ENCODE measurements at places on chromosomes 11 and 22.

GRCh38 chr11:47553406-47553743 lies 443 bp upstream of the CELF1 start:
- DNase-seq, result peak; percentile 94

DNA sequence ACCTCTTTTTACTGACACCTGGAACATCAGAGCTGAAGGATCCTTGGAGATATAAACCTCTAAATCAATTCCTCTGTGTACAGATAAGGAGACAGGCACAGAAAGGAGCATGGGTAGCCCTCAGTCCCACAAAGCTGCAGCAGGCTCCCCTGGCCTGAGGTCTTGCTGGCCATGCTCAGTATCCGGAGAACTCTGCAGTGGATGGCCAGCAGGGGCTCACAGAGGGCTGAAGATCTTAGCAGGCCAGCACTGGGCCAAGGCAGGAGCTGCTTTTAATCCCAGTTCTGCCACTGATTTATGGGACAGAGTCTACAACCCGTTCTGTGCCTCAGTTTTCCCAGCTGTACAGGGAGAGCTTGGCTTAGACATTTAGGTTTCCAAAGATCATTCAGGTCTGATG lies 52.6 kb upstream of the LRRC32 start:
- DNase-seq, result no peak

- no peak for DNase-seq
Measured at GRCh38 chr11:110858547-110858921, 146.3 kb upstream of the ARHGAP20 start.

DNA sequence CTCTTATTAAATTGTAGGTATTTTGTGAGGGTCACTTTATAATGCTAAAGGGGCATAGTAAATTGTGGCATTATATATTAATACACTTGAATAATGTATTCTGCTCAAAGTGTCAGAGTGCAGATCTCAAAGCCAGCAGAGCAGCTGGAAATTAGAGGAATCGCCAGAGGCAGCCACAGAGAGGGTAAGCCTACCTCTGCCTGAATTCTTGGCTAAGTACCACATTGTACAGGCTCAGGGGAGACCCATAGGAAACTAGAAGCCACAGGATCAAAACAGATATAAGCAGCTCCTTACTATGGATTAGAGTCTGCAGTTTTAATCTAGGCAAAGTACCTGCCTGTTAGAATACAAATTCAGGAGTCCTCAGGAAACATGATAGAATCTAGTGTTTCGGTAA lies 249.3 kb downstream of the DDX10 start:
- DNase-seq, result no peak

- no peak for DNase-seq
Measured at GRCh38 chr11:112425121-112425520, 164.5 kb upstream of the PLET1 start.

DNA sequence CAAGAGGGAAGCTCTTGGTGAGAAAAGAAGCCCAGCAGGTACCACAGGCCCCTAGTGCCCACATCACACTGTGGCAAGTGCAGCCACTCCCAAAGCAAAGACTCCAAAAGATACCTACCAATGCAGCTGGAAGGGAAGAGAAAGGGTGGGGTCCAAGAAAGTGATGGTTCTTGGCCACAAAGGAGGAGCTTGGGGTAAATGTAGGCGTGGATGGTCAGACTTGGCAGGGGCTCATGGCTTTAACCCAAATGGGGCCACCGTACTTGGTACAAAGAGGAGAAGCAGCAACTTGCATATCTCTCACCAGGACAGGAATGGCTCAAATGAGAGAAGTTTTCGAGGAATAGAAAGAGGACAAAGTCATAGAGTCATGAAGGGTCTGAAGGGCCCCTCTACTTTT lies 4.8 kb downstream of the MAP3K11 start:
- DNase-seq, result no peak

DNA sequence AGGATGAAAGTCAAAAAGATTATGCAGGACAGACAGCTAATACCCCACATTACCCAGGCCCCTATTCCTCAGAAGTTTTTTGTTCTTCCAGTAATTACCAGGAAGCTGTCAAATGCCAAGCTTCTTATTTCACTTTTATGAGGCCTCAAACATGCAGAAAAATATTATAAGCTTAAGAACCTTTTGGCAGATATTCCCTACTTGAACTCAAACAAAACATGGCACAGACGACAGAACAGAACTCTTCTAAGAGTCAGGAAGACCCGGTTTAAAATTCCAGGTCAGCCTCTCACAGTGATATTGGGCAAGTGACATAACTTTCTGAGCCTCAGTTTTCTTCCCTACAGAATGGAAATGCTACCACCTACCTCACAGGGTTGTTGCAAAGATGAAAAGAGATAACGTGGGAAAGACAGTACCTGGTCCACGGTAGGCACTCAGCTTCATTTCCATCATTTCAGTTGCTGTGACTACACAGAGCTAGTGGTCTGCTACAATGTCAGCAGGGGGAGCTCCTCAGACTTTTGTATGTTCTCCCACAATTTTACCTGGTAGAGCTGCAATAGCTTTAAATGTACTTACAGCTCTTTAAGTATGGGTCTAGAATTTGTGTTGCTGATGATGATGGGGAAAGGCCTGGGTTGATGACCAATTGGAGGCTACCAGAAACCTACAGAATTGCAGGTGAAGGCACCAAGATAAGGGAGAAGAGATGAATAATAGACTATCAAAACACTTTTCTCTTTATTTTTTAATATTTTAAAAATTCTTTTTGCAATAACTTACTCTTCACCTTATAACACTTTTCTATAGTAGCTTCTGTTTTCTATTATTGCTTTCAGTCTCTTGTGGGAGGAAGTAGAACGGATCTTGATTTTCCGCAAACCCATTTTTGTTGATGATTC lies 98.3 kb upstream of the CHRM4 start:
- no peak for DNase-seq

DNA sequence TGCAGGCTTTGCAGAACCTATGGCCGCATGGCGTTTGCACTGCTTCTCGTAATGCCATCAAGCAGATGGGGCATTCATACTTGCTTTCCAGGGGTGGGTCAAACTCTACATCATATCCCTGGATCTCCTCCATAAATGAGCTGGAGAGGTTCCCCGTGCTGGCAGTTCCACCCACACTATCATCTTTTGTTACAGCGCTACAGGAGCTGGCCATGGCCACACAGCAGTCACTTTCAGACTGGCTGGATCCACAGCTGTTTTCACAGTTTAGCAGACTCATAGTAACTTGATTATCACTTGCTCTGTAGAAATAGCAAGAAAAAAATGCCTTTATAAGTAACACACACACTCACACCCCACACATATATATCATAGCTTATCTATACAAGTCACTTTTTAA lies 8.8 kb downstream of the TRAF6 start:
- no peak for DNase-seq

DNA sequence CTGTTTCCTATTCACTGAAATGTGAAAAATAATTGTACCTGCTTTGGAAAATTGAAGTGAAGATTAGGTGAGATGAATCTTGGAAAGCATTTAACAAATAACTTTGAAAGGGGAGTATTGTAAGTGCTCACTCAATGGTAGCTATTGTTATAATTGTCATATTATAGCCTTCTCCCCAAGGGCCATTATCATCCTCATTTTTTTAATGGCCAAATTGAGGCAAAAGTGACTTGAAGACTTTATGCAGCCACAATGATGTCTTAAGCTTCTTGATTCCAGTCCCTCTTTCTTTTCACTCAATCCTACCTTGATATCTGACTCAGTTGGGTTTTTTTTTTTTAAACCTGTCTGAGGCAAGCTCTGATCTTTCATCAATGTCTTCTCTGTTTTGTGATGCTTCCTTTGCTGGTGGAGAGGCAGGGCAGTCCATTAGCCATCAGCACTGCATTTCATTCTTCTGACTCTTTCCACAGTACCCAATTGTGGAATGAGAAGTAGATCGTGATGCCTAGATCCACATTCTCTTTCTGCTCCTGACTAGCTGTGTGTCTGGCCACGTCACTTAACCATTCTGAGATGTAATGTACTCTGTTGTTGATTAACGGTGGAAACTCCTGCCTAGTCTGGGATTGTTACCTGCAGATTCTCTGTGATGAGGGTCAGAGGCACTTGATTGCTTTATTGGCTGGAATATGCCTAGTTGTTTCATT lies 101.4 kb downstream of the DBX1 start:
- no peak for DNase-seq

GRCh38 chr11:16795146-16795545 lies 56.7 kb downstream of the C11orf58 start:
- no peak for DNase-seq

- no peak for DNase-seq
Measured at GRCh38 chr11:131776211-131776610, 405.8 kb downstream of the NTM start.

- DNase-seq, result no peak
Measured at GRCh38 chr11:126548581-126549550, 193.4 kb downstream of the ST3GAL4 start.

GRCh38 chr22:27554106-27554811 lies 247.3 kb downstream of the MN1 start:
- DNase-seq, result peak; percentile 83

GRCh38 chr11:104556606-104557301 lies 341.5 kb downstream of the CASP12 start:
- DNase-seq, result no peak
